ENCODE measurements at places on chromosomes 16 and 17.

DNA sequence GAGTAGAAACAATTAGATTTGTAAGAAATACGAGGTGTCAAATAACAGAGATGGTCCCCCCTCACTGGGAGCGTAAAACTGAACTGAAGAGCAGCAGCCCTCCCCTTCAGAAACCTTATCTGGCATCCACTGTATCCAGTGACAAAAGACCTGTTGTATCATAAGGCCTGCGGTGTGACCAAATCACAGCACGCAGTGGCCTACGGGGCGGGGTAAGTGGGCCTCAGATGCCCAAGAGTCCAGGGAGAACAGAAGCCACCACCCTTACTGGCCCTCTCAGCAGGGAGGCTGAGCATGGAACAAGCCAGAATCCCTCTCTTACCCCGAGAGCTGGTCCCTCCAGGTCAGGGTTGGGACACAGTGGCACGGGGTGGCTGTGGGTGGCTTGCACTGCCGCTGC is 5.5 kb downstream of the JMJD6 start:
- peak overlapping the region; percentile 13 for H3K27ac ChIP-seq
- H3K4me1 ChIP-seq = peaks cover 8% of the 10 kb centered on the region
- no peaks in the 10 kb centered on the region for H3K27me3 ChIP-seq
- no peak overlapping the region for H3K4me3 ChIP-seq

DNA sequence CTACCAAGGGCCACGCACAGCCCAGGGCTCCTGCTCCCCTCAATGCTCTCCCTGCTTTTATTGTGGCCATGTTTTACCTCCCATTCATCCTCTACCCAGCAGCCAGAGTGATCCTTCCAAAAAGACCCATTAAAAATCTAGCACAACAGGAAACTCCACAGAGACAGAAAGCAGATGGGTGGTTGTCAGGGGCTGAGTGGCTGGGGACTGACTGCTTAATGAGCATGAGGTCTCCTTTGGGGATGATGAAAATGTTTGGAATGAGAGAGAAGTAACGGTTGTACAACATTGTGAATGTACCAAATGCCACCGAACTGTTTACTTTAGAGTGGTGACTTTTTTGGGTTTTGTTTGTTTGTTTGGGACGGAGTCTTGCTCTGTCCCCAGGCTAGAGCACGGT is 107.4 kb downstream of the GAS7 start:
- no peak overlapping the region for H3K4me3 ChIP-seq
- H3K4me1 ChIP-seq = peaks cover 8% of the 10 kb centered on the region
- peak overlapping the region; percentile 27 for H3K27ac ChIP-seq
- H3K36me3 ChIP-seq = no peaks in the 10 kb centered on the region

GRCh38 chr16:84298376-84298899 is 3.8 kb downstream of the WFDC1 start:
- peaks cover 56% of the 10 kb centered on the region for H3K27me3 ChIP-seq
- no peak for DNase-seq
- H3K27ac ChIP-seq = no peak overlapping the region
- no peak overlapping the region for H3K4me3 ChIP-seq

- H3K4me1 ChIP-seq = peaks cover 14% of the 10 kb centered on the region
- peak overlapping the region; percentile 56 for H3K27ac ChIP-seq
- no peaks in the 10 kb centered on the region for H3K27me3 ChIP-seq
- no peaks in the 10 kb centered on the region for H3K36me3 ChIP-seq
These were observed 119.1 kb downstream of the RAB11FIP4 start for GRCh38 chr17:31510308-31511194.

- peaks cover 50% of the 10 kb centered on the region for H3K27me3 ChIP-seq
- H3K4me1 ChIP-seq = no peaks in the 10 kb centered on the region
- DNase-seq = no peak
These were observed 6.7 kb downstream of the KCNH4 start for GRCh38 chr17:42174126-42174783.

GRCh38 chr17:14701886-14702285 is 401.0 kb downstream of the HS3ST3B1 start:
- H3K4me3 ChIP-seq = no peak overlapping the region
- peaks cover 27% of the 10 kb centered on the region for H3K4me1 ChIP-seq
- peaks cover 2% of the 10 kb centered on the region for H3K36me3 ChIP-seq

DNA sequence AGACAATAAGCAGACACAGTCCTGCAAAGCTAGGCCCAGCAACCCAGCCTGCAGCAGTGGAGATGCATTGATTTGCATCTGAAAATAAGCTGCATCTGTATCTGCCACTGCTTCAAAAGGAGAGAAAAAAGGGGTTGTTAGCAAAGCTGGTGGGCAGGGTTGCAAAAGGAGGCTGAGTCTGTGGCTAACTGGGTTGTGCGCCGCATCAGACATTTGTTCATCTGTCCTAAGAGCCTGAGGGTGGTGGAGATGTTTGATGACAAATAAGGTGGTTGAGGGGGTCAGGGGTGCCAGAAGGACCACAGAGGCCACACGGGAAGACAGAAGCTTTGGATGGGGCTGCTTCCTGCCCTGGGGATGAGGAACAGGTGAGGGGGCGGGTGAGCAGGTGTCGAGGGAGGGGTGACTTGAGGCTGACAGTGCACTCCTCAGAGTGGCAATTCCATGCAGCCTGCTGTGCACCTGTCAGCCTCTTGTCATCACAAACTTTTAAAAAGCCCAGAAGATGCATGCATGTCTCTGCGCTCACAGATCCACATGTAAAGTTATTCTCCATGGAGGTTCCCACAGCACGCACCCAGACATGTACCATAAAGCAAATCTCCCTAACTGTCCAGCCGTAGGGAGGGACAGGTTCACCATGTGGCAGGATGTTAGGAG is 35.4 kb downstream of the WSB1 start:
- H3K4me1 ChIP-seq = peaks cover 26% of the 10 kb centered on the region
- peak overlapping the region; percentile 37 for H3K27ac ChIP-seq
- no peak overlapping the region for H3K4me3 ChIP-seq
- no peaks in the 10 kb centered on the region for H3K36me3 ChIP-seq
- DNase-seq = no peak

DNA sequence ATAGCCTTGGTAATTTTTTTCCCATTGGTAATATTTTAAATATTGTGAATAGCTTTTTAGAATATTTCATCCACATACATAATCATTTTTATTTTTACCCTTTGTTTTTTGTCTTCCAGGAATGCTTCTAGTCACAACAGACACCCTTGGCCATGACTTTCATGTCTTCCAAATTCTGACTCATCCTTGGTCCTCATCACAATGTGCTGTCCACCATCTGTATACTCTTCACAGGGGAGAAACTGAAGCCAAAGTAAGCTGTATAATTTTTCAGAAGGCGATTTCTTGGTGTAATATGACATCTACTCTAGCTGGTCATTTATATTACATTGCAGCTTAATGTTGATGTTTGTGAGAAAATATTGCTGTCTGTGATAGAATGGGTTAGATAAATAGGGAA is 269.4 kb downstream of the BCAS3 start:
- no peak for DNase-seq
- no peaks in the 10 kb centered on the region for H3K27me3 ChIP-seq
- H3K4me1 ChIP-seq = no peaks in the 10 kb centered on the region
- no peak overlapping the region for H3K4me3 ChIP-seq
- no peak overlapping the region for H3K27ac ChIP-seq

DNA sequence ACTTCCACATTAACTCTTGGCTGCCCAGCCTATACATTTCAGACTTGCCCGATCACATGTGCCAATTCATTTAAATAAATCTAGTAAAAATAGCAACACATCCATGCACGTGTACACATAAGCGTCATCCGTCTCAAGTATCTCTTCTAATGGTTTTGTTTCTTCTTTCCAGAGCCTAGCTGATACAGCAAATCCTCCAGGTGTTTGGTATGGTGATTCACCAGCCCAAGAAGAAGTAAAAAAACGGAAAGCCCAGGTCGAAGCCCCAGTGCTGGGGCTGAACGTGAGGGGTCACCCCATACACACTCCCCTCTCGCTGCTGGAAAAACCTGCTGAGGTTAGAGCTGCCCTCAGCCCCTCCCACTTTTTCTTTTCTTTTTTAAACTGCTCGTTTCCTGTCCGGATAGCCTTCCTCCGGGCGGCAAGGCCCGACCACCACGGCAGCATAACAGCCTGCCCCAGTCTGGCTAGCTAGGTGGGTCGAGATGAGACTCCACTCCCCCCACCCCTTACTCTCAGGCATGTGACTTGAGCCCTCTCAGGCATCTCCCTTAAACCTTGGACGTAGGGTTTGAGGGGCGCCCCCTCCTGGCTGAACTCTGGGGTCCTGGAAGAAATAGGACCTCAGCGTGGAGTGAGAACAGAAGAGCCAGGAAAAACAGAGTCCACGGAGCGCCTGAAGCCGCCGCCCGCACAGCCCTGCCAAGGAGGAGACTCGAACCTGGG is 13.9 kb upstream of the OR1F1 start:
- H3K4me3 ChIP-seq = peak overlapping the region; percentile 11
- H3K36me3 ChIP-seq = no peaks in the 10 kb centered on the region
- no peak for DNase-seq
